ENCODE measurements at places on chromosomes 1 and 21.

DNA sequence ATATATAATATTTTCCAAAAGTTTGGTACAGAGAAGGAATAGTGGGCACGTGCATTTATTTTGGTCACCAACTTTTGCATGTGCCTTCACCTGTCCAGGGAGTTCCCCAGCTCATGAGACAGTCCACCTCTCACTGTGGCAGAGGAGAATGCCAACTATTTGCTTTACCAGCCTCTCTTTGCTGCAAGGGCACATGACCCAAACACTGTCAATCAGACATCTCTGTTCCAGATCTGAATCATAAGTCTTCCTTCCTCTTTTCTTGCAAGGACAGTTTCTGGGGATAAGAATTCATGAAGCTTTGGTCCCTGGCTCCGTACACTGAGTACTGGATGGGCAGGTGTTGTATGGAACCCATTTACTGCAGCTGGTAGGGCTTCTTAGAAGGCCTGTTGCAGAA is 38.6 kb downstream of the C1orf87 start:
- DNase-seq: no peak

DNA sequence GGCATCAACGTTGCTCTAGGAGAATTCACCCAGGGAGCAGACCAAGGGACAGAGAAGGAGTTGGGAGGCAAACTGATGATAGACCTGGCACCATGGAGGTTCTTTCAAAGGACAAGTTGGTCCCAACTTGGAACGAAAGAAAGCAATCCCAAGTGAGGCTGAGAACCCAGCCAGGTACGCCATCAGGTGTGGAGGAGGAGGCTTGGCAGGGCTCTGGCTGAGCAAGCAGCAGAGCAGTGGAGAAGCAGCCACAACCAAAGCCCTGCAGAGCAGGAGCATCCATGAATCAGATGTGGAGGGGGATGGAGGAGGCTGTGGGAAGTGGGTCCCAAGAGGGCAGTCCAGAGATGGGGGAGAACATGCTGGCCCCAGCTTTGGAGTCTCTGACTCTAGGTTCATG is 36.3 kb upstream of the RBM15 start:
- DNase-seq: no peak

DNA sequence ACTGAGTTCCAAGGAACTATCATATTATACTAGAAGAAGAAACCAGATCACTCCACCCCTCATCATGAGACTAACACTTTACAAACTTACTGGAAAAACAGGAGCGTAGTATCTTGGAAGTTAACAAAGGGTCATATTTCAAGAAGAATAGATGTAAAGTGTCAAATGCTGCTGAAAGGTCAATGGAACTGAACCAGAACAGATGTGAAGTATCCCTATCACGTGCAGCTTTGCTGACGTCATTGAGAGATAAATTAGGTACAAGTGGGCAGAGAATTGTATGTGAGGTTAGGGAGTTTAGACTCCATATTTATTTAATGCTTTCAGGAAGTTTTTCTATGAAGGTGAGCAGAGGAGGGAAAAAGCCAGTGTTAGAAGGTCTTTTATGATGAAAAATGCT is 483.0 kb downstream of the NCAM2 start:
- DNase-seq: no peak

- DNase-seq: no peak
Measured at GRCh38 chr21:31909153-31910073, 36.6 kb downstream of the HUNK start.
